ENCODE measurements at places on chromosomes 11 and 22.

GRCh38 chr22:47987885-47988515 lies 1225.5 kb downstream of the TBC1D22A start:
- DNase-seq, result no peak

GRCh38 chr11:28461846-28462245 lies 353.7 kb downstream of the METTL15 start:
- DNase-seq, result no peak

GRCh38 chr22:33723915-33724314 lies 196.4 kb downstream of the LARGE1 start:
- no peak for DNase-seq

DNA sequence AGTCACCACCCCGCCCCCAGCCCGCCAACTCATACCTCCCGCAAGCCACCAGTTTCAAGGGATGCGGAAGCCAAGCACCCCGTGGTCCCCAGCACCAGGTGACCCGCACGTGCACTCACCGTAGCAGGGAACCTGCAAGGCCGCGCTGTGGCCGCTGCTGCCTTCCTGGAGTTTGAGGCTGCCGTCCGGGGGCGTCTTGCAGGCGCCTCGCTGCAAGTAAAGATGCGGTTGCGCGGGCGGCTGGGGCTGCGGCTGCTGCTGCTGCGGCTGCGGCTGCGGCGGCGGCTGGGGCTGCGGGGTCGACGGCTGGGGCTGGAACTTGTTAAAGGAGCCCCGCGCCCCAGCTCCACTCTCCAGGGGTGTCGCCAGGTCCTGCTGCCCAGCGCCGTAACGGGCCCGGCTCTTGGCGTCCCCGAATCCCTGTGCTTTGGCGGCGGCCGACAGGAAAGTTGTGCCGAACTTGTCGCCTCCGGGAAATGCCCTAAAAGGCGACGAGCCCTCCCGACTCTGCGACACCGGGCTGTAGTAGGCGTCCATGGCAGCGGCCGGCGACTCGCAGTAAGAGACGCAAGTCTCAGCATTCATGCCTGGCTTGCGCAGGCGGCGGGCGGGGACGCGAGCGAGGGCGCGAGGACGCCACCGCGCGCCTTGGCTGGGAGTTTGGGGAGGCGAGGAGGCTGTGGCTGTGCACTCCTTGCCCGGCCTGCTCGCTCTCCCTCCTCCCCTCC lies at the start of gene ALX4:
ALX4 (minus strand) TSS at position 662 of the 728 bp plus-strand sequence; CDS start at position 585, 77 bp downstream.
- DNase-seq, result no peak

DNA sequence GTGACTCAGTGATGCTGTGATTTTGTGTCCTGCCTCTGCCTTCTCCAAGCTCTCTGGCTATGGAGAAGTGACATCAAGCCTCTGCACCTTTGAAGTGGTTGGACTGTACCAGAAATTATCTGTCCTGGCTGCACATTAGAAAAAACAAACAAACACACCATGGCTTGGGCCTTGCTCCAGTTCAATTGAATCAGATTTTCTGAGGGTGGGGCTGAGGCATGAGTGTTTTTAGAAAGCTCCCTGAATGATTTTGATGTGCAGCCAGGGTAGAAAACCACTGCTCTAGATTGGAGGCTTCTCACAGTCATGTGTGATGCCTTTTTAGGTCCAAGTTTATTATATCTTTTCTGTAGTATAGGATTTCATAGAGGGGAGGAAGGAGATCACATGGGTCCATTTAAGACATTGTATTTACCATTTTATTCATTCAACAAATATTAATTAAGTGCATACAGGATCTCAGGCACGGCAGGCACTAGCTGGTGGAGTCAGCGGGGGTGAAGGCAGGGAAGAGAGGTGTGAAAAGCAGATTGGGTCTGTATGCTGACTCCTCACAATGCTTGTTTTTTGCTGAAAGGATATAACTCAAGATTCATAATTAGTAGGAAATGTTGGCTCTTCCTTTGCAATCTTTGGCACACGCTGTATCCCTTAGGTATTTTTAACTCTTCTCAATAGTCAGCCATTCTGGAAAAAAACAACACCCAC lies 7.1 kb upstream of the VSTM5 start:
- DNase-seq, result no peak

- DNase-seq, result no peak
These were observed 602 bp upstream of the INPP5J start for GRCh38 chr22:31122196-31122531.

GRCh38 chr11:68682531-68682961 lies 1.8 kb upstream of the GAL start:
- DNase-seq, result no peak

- no peak for DNase-seq
These were observed 408.6 kb downstream of the JRKL start for GRCh38 chr11:96798445-96798844.

DNA sequence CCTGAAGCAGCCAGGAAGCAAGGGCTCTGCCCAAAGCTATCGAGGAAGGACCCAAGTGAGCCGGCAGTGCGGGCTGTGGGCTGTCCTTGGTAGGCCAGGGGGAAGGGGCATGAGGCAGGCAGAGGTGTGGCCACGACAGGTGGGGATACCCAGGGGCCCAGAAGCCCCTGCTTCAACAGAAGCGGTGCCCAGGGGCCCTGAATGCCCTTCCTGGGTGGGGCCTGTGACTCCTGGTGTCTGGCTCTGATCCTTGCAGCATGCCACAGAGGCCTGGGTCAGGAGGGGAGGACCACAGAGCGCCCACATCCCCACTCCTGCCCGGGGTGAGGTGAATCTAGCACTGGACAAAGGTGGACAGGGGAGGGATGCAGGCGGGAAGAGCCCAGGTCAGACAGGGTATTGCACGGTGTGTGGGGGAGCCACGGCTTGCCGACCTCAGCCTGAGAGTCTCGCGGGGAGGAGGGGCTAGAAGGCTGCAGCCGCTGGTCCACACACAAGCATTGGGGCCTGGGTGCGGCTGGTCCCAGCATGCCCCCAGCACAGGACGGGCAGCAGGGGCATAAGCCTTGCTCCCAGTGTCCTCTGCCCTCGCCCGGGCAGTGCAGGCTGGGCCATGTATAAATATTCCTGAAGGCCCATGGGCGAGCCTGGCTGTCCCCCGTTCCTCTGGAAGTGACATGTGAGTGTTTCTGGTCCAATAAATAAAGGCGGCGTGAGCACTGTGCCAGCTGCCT lies 19.0 kb downstream of the MAFF start:
- no peak for DNase-seq

GRCh38 chr22:50708996-50709395 lies 29.0 kb upstream of the ACR start:
- DNase-seq, result no peak

GRCh38 chr11:73143126-73143838 lies 1.2 kb upstream of the FCHSD2 start:
- peak; percentile 19 for DNase-seq

DNA sequence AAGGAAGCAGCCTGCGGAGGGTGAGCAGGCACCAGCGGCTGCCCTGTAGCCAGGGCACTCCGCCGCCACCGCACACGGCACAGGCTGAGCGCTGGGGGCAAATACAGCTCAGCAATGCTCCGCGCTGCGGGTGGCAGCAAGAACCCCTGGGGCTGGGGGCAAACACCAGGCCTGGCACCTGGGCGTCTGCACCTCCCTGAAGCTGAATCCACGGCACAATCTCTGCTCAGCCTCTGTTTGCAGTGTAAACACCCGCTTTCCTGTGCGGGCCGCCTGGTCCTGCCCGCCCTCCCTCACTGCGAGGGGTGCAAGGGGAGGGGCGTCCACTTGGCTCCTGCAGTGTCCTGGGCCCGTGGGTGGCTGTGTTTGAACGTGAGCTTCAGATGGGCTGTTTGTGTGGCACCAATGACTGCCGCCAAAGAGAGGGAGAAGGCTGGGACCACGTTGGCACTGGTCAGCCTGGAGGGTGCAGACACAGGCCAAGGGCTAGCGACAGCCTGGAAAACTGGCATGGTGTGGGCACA lies 14.8 kb upstream of the MPPED1 start:
- no peak for DNase-seq

- no peak for DNase-seq
These were observed 81.9 kb upstream of the WNT7B start for GRCh38 chr22:46058591-46059519.

GRCh38 chr11:119121811-119122124 lies 388 bp downstream of the HINFP start:
- DNase-seq, result no peak

- no peak for DNase-seq
These were observed 16.4 kb downstream of the DAGLA start for GRCh38 chr11:61696602-61697001.

DNA sequence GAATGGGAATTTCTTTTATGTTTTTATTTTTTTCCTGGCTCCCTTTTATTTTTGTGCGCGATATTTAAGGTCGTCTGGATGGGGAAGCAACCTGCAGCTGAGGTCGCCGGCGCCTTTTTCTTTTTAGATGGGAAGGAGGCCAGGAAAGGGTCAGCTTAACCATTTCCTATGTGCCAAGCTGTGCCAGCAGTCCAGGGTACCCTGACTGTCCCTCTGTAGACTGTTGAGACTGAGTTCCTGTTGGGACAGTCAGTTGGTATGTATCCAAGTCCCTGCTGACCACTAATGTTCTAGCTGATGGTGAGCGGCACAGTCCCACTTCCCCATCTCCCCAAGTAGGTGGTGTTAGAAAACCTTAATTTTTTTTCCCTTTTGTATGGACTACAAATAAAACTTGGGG lies 10.5 kb downstream of the RBM14 start:
- no peak for DNase-seq

- no peak for DNase-seq
These were observed 6.7 kb downstream of the JOSD1 start for GRCh38 chr22:38694049-38694448.

- no peak for DNase-seq
These were observed 12.4 kb downstream of the CYB561A3 start for GRCh38 chr11:61349189-61349751.

GRCh38 chr22:46081036-46081830 lies 69.1 kb upstream of the PPARA start:
- no peak for DNase-seq

DNA sequence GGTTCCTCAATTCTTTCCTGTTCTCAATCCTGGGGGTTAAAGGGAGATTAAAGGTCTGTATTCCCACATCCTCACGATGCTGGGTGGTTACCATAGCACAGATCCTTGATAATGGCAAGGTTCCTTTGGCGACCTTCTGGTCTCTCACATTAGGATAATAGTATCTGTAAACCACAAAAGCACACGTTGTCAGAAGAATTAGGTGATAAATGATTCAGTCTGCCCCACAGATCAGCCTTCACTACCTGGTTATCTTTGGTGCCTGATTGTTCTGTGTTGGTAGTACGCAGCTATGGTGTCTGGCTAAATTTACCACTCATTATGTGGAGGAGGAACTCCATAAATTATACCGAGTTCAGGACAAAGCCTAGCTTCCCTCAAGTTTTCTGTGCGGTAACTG lies 78.4 kb downstream of the C2CD3 start:
- no peak for DNase-seq

GRCh38 chr11:135006800-135007199 lies 594.8 kb upstream of the B3GAT1 start:
- DNase-seq, result no peak

DNA sequence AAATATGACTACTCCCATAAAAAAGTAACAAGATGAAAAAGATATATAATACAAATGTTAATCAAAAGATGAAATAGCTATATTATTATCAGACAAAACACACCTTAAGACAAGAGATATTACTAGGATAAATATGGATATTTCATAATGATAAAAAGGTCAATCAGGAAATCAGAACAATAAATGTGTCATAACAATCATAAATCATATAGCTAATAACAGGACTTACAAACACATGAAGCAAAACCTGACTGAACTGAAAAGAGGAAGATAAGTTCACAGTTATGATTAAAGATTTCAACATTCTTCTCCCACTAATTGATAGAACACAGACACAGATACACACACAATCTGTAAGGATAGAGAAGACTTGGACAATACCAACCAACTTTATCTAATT lies 47.2 kb downstream of the EIF3M start:
- DNase-seq, result no peak

GRCh38 chr22:39179841-39180335 lies 27.4 kb upstream of the CBX7 start:
- DNase-seq, result no peak

GRCh38 chr11:34865261-34865660 lies 50.9 kb downstream of the APIP start:
- no peak for DNase-seq

DNA sequence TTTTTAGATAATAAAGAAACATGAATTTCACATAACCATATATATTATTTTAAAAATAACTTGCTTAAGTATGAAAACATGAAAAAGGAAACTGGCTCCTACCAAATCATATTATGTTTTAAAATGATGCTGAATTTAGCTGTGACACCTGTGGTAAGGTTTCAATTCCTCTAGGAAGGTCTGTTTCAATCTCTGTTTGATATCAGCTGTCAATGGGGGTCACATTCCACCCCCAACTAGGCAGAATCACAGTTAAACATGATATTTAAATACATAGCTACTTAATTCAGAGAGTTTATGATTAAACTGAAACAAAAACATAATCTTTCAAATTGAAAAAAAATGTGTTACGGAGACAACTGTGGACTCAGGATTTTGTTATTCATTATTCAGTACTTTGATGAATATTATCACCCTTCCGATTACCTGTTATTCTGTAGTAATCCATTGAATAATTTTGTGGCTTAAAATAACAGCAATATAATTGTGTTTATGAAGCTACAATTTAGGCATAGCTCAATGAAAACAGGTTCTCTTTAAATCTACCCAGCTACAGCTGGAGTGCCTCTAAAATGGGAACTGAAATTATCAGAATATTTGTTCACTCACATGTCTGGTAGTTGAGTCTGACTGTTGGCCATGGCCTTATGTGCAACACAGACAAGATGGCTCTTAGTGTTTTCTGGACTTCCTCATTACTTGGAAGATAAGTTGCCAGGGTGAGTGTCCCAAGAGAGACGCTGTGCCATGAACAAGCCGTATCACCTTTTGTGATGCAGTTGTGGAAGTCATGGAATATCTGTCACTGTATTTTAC lies 244.6 kb upstream of the ANO3 start:
- DNase-seq, result no peak
